ENCODE measurements at places on chromosomes 1 and 21. TPM values are rescaled to one million over a fixed set of nuclear protein-coding genes. Genes with fewer than 3 reads are reported as not detected.

DNA sequence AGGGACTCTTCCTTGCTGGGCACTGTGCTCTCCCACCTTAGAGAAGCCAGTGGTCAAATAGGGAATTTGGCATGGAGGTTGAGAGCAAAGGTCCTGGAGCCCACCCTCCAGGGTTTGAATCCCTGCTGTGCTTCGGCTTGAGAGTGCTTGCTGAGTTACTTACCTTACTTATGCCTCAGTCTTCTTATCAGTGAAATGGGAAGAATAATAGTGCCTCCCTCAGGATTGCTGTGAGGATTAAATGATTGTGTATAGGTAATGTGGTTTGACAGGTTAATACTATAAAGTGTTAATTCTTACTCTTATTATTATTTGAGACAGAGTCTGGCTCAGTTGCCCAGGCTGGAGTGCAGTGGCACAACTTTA, 79.2 kb downstream of the HHAT start:
- DNase-seq: no peak

- DNase-seq: peak; percentile 83
Measured at GRCh38 chr1:165376041-165376810, 19.7 kb upstream of the LMX1A start.

DNA sequence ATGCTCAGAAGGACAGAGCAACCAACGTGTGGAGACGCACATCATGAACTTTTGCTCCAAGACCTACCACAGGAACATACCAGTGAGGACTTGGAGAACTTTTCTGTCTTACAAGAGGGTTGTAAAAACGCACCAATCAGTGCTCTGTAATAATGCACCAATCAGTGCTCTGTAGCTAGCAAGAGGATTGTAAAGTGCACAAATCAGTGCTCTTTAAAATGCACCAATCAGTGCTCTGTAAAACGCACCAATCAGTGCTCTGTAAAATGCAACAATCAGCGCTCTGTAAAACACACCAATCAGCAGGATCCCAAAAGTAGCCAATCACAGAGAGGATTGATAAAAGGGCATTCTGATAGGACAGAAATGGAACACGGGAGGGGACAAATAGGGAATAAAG, 40.4 kb upstream of the SPAG17 start:
- no peak for DNase-seq

The NOTCH2NLA gene
- total RNA-seq: 69.7 TPM

- no peak for DNase-seq
Measured at GRCh38 chr1:41319807-41320711, 41.2 kb upstream of the FOXO6 start.

The CXADR gene
- 8.6 TPM for total RNA-seq

All from mammary epithelial cell (primary cell).